ENCODE measurements at places on chromosomes 12 and 14.

DNA sequence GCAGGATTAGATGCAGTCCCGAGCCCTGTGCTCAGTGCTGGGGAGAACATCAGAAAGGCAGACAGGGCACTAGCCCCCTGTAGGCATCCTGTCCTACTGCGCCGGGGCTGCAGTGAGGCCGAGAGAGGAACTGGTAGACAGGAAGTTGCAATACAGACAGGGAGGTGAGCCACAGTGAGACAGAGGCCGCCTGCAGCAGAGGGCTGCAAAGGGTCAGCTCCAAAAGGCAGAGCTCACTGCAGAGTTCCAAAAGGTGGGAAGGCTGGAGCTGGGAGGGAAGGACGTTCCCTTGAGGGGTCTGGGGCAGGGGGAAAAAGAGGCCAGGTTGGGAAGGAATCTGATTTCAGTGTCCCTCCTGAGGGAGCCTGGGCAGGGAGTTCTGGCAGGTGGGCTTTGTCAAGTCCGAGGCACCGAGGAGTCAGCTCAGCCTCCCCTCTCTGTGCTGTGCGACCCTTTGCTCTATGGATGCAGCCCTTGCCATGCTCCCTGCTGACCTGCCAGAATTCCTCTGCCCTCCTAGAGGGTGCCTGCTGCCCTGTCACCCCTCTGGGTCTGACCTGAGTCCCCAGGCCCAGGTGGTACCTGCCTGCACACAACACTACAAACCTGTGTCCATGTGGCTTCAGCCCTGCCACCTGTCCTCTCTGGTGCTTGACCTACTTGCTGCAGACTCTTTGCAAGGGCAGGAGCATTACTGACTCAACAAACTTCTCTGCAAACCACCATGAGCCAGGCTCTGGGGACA, 63.5 kb downstream of the PRMT8 start:
- no peak for DNase-seq

- no peak for DNase-seq
Measured at GRCh38 chr14:21205678-21206581, 50.1 kb upstream of the OR5AU1 start.

DNA sequence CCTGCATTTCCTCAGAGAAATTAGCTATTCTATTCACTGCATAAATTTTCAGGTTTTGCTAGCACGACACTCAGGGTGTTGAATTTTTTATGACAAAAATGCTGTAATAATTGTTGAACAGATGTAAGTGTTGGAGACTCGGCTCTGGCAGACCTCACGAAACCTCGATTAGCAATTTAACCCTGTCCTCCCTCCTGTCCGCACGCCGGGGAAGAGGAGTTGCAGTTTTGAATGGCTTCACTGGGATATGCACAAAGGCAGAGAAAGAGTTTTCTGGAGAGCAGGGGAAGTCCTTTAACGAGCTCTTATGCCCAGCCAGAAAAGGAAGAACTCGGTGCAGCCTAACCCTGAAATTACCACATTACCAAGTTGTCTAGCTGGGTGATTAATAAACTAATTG, 661.1 kb downstream of the VRK1 start:
- DNase-seq = no peak

- no peak for DNase-seq
Measured at GRCh38 chr14:29681316-29681715, 246.3 kb downstream of the PRKD1 start.

DNA sequence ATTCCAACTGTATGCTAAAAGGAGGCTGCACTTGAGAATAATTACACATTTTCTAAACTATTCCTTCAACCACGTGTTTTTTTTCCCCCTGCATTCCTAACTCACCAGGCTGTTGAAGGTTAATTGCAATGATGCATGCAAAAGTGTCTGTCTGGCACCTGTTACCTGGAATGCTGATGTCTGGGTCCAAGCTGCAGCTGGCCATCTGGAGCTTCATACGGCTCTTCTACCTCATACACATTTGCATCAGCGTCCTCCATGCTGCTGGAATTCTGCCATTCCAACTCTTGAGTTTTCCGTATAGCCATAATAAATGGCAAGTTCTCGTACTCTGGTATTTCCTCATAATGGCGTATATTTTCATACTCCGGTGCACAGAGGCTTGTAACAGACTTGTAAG, 8.6 kb downstream of the FGD6 start:
- DNase-seq = no peak

DNA sequence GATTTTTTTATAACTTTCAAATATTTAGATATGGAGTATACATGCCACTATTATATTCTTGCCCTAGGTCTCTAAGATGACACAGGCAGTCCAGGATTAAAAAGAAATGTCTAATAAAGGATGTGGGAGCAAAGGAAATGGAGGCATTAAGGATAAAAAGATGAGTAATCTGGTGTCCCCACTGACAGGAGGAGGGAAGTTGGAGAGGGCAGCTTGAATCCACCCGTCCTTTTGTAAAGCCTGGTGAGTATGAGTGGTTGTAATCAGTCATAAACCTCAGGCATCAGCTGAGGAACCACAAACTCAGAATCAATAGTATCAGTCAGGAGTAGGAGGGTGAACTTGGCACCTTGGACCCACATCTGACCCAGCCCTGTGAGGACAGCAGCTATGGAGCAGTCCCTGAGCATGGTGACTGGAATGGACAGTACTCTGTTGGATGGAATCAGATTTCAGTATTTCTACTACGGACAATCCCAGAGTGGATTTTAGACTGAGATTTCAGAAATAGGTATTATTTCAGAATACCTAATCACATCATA, 100.5 kb downstream of the EXOC5 start:
- DNase-seq = no peak

- DNase-seq = no peak
Measured at GRCh38 chr14:21987937-21988336, 314.3 kb upstream of the OR4E1 start.

- no peak for DNase-seq
Measured at GRCh38 chr12:1619587-1619986, 9.4 kb upstream of the WNT5B start.

GRCh38 chr14:28870033-28870564, 103.5 kb downstream of the FOXG1 start:
- DNase-seq = no peak

GRCh38 chr12:25308756-25309155, 58.0 kb upstream of the KRAS start:
- DNase-seq = no peak

DNA sequence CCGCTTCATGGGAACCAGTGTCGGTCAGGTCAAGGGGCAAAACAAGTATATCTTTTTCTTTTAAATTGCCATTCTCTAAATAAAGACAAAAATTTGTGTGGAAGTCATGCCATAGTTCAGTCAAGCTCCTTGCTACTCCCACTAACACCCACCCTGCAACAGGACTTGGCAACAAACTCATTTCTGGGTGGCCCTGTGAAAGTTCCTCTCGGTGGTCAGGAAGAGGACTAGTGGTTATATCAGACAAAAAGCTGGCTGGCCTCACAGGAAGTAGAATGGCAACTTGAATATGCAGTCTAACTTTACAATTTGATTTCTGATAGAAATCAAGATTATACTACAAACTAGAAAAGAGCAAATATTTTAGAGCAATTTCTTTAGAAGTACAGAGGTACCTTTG, 11.2 kb downstream of the DHRS7 start:
- DNase-seq = no peak

- no peak for DNase-seq
Measured at GRCh38 chr12:49750027-49750995, 9.0 kb downstream of the TMBIM6 start.

- DNase-seq = no peak
Measured at GRCh38 chr12:14443531-14443930, 78.0 kb downstream of the ATF7IP start.

DNA sequence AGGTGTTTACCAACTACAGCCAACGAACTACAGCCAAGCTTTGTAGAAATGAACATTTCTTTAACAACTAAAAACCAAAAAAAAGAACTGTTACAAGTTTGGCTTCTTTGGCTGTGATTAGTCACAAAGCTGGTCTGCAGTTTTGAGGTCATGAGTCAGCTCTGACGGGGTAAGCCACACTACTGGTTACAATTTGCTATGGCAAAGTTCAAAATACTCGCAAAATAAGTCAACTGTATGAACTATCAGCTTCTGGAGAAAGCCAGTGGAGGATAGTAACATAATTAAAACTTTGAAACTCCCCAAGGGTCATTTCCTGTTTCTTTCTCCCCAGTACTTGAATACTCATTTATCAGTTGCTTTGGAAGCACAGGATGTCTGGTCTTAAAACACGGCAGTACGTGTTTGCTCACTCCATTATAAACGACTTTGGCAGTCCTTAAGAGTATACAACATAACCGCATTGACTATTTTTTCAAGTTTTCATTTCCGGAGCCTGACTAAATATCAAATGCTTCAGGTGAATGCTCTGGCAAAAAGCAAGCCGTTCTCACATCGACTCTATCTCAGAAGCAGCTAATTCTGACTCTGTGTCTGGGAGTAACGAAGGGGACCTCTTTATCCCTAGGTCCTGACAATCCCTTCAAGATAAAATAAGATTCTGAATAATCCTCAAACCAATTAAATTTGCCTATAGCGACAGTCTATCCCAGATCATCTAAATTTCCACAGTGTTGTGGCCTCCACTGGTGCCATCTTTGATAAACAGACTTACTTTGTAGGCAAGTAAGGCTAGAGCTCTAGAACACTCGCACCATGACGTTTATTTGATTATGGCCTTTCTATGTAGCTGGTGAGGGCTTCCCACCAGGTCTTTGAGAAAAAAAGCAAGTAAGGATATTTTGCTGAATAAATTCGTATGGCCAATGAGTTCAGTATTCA, 10.6 kb downstream of the PHLDA1 start:
- peak; percentile 60 for DNase-seq

GRCh38 chr12:109831929-109832328, 1.3 kb downstream of the TRPV4 start:
- DNase-seq = no peak
